Spleen (tissue), 13 donors: ENCODE measurements at places on chromosomes 13 and 19. TPM values are rescaled to one million over a fixed set of nuclear protein-coding genes. Genes with fewer than 3 reads are reported as not detected.
A peak's percentile ranks its signal among the peaks of the same experiment; 100 is the strongest.

- no peaks in the 10 kb centered on the region for H3K27me3 ChIP-seq
- DNase-seq = no peak
- H3K4me1 ChIP-seq = no peaks in the 10 kb centered on the region
- peaks cover 25% of the 10 kb centered on the region for H3K36me3 ChIP-seq
- no peak overlapping the region for H3K27ac ChIP-seq
- no peak overlapping the region for H3K4me3 ChIP-seq
Observed at GRCh38 chr13:51361106-51361505, 21.6 kb downstream of the SERPINE3 start.

DNA sequence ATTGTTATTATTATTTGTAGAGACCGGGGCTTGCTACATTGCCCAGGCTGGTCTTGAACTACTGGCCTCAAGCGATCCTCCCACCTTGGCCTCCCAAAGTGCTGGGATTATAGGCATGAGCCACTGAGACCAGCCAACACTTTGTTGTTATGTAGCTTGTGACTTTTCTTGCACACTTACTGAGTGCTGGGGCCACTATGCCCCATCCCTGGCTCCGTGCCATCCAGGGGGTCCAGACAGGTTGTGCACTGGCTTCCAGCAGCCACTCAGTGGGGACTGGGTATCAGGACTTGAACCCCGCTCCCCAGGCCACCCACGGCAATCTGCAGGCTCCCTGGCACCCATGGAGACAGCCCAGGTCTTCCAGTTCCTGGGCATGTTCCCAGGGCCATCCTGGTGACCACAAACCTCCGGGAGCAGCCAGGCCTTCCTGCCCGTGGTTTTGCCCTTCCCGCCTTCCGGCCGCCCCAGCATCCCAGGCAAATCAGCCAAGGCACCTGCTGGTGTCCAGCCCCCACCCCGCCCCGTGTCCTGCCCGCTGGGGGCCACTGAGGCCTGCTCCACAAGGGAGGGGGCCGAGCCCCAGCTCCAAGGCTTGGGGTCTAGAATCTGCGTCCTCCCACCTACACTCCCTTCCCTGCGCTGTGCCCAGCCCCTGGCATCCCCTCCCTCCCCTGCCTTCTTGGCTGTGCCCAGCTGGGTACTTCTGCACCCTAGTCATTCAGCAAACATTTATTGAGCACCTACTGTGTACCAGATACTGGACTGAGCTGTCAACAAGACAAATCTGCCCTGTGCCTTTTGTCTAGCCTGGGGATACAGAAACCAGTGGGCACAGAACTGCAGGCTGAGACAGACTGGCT lies 23.7 kb upstream of the SEMA6B start:
- peaks cover 82% of the 10 kb centered on the region for H3K27me3 ChIP-seq
- peak; percentile 80 for DNase-seq
- H3K4me3 ChIP-seq = no peak overlapping the region

GRCh38 chr19:4519521-4520277 lies 1.4 kb upstream of the PLIN4 start:
- no peaks in the 10 kb centered on the region for H3K27me3 ChIP-seq
- H3K4me3 ChIP-seq = no peak overlapping the region
- H3K27ac ChIP-seq = no peak overlapping the region
- no peak for DNase-seq
- H3K4me1 ChIP-seq = peaks cover 5% of the 10 kb centered on the region
- no peaks in the 10 kb centered on the region for H3K36me3 ChIP-seq

- H3K27ac ChIP-seq = no peak overlapping the region
- H3K36me3 ChIP-seq = no peaks in the 10 kb centered on the region
- H3K4me1 ChIP-seq = no peaks in the 10 kb centered on the region
Observed at GRCh38 chr13:26247608-26248007, 6.3 kb upstream of the CDK8 start.

- no peaks in the 10 kb centered on the region for H3K27me3 ChIP-seq
- H3K4me1 ChIP-seq = no peaks in the 10 kb centered on the region
- no peak overlapping the region for H3K4me3 ChIP-seq
- H3K36me3 ChIP-seq = no peaks in the 10 kb centered on the region
Observed at GRCh38 chr19:56253737-56254136, 18.8 kb upstream of the EDDM13 start.

DNA sequence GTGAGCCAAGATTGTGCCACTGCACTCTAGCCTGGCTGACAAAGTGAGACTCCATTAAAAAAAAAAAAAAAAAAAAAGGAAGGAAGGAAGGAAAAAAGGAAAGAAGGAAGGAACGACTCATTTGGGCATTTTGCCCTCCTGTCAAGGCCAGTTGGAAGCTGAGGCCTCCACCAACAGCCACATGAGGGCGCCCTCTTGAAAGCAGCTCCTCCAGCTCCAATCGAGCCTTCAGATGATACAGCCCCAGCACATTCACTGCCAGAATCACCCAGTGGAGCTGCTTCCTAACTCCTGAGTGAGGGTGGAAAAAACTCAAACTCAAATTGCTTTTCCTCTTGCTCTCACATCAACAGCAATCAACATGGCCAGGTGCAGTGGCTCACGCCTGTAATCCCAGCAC lies 40.9 kb downstream of the GNG7 start:
- H3K27me3 ChIP-seq = no peaks in the 10 kb centered on the region
- H3K36me3 ChIP-seq = no peaks in the 10 kb centered on the region
- DNase-seq = no peak
- H3K27ac ChIP-seq = no peak overlapping the region

DNA sequence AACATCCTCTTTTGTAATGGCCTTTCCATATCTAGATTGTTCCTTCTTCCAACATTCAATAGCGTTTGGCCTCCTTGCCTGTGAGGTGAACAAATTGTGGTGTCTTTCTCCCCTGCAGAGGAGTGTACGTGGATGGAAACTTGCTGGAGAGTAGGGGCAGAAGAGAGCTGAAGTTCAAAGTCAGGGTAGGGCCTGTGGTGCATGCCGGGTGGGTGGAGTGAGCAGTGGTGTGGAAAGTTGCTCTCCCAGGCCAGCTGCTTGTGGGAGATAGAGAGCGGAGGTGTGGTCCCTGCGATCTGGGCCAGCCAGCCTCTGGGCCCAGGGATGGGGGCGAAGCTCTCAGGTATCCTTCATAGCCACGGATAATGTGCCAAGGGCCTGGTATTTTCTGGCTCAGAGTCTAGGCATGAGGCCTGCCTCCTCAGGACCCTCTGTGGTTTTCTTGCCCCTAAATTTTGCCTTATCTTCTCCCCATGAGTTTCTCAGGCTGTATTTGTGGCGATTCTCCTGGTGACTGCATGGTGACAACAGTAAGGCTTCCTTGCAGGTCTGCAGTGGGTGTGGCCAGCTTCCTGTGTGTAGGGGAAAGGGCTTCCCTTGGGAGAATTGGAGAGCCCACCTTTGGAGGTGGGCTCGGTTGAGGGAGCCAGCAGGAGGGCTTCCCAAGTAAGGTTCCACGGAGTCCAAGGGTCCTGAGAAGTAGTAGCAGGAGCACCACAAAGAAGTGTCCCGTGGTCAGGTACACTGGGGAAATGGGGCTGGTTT lies 6.7 kb downstream of the RGCC start:
- DNase-seq = peak; percentile 80
- H3K4me1 ChIP-seq = peaks cover 26% of the 10 kb centered on the region
- peak overlapping the region; percentile 81 for H3K27ac ChIP-seq
- peaks cover 7% of the 10 kb centered on the region for H3K27me3 ChIP-seq

GRCh38 chr19:2047449-2048103 lies 3.5 kb downstream of the MKNK2 start:
- H3K27ac ChIP-seq = peak overlapping the region; percentile 98
- H3K4me1 ChIP-seq = peaks cover 84% of the 10 kb centered on the region
- H3K4me3 ChIP-seq = peak overlapping the region; percentile 99
- no peaks in the 10 kb centered on the region for H3K27me3 ChIP-seq

- no peak overlapping the region for H3K4me3 ChIP-seq
- H3K27ac ChIP-seq = no peak overlapping the region
- no peaks in the 10 kb centered on the region for H3K36me3 ChIP-seq
Observed at GRCh38 chr13:39968646-39969475, 313.4 kb downstream of the COG6 start.

DNA sequence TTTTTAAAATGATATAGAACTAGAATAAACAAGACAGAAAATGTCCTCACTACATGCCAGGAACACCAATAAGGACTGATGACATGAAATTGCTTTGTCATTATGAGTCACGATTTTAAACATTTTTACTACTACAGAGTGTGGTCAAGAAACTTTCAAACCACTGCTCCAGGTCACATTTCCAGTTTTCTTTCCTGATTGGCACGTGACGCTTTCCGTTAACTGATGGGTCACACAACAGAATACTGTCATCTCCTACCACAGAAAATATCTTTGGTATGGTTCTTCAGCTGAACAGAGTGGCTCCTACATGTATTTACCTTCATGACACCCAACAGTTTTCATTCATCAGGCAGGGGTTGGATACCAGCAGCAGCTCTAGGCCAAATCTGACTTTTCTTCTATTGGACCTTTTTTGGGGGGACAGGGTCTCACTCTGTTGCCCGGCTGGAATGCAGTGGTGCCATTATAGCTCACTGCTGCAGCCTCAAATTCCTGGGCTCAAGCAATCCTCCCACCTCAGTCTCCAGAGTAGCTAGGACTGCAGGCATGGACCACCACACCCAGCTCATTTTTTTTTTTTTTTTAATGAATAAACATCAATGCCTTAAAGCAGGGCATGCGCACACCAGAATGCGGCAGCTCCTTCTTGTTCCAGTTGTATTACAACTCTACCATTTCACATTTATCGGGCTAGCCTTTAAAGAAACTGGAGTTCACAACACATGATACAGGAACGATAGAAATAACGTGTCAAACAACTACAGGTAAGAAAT lies 147.4 kb downstream of the RNF17 start:
- H3K4me3 ChIP-seq = no peak overlapping the region
- no peak for DNase-seq
- peaks cover 6% of the 10 kb centered on the region for H3K36me3 ChIP-seq
- no peaks in the 10 kb centered on the region for H3K4me1 ChIP-seq

GRCh38 chr13:41413872-41414271 lies 43.5 kb upstream of the RGCC start:
- H3K27ac ChIP-seq = no peak overlapping the region
- no peak for DNase-seq
- H3K27me3 ChIP-seq = no peaks in the 10 kb centered on the region
- H3K4me1 ChIP-seq = no peaks in the 10 kb centered on the region
- no peak overlapping the region for H3K4me3 ChIP-seq

DNA sequence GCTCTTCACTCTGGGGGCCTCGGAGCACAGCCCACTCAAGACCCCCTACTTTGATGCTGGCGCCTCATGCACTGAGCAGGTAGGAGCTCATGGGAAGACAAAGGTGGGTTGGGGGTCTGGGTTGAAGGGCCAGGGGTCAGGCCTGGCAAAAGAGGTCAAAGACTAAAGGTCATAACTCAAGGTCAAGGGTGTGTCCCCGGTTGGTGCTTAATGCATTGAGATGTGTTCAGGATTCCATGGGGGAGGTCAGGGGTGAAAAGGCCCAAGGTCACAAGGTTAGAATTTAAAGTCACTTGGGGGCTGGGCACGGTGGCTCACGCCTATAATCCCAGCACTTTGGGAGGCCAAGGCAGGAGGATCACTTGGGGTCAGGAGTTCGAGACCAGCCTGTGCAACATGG lies 4.9 kb upstream of the TOMM40 start:
- H3K36me3 ChIP-seq = peaks cover 68% of the 10 kb centered on the region
- H3K27me3 ChIP-seq = no peaks in the 10 kb centered on the region
- DNase-seq = no peak
- H3K4me3 ChIP-seq = no peak overlapping the region
- H3K4me1 ChIP-seq = peaks cover 9% of the 10 kb centered on the region

GRCh38 chr13:100130092-100130491 lies 41.2 kb downstream of the PCCA start:
- H3K27me3 ChIP-seq = no peaks in the 10 kb centered on the region
- H3K27ac ChIP-seq = peak overlapping the region; percentile 21
- H3K4me3 ChIP-seq = no peak overlapping the region
- H3K4me1 ChIP-seq = peaks cover 9% of the 10 kb centered on the region
- DNase-seq = no peak
- no peaks in the 10 kb centered on the region for H3K36me3 ChIP-seq

DNA sequence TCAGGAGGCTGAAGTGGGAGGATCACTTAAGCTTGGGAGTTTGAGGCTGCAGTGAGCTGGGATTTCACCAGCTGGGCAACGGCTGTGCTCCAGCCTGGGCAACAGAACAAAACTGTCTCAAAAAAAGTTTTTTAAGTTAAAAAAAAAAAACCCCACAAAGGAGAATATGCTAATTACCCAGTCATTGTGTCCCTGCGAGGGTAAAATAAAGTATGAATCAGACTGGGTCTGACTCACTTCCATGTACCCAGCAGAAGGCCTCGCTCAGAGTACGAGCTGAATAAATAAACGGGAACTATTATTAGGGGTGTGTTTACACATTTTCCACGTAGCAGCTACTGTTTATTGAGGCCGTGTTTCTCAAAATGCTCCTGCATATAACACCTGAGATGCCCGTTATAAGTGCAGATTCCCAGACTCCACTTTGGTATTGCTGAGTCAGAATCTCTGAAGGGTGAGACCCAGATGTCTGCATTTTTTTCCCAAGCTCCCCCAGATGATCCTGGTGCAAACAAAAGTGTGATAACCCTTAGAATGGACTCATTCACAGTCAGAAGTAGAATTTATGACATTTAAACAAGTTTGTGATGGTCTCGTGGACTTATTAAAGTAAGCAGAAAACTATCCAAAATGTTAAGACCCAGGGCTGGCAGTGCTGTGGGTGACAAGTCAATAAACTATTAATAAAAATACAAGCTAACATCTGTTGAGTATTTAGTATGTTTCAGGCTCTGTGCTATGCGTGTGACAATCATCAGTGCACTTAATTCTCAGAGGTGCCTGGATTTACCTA lies 28.2 kb downstream of the KCNC3 start:
- no peaks in the 10 kb centered on the region for H3K27me3 ChIP-seq
- no peaks in the 10 kb centered on the region for H3K4me1 ChIP-seq
- H3K4me3 ChIP-seq = no peak overlapping the region

DNA sequence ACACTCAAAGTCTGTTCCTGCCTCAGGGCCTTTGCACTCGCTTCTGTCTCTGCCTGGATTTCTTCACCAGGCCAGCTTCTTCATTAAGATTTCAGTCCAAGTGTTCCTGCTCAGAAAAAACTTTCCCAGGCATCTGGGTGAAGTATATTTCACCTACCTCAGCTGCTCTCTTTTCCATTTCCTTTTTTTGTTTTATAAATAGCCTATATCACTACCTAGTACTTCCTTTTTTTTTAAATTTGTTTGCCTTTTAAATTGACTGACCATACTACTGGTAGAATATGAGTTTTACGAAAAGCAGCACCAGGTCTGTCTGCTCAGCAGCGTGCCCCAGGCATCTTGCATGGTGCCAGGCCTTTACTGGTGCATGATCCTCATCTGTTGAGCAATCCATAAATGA lies 1064.4 kb downstream of the UQCRFS1 start:
- H3K4me1 ChIP-seq = no peaks in the 10 kb centered on the region
- H3K27ac ChIP-seq = no peak overlapping the region
- no peaks in the 10 kb centered on the region for H3K36me3 ChIP-seq
- no peaks in the 10 kb centered on the region for H3K27me3 ChIP-seq
- no peak overlapping the region for H3K4me3 ChIP-seq

Gene OLFM2
- polyA plus RNA-seq = 1.5 TPM

Gene OXGR1
- polyA plus RNA-seq = 0.32 TPM

Gene PNMA8C
- not detected for polyA plus RNA-seq

Gene ZNF682
- 7.3 TPM for polyA plus RNA-seq

Gene BEST2
- polyA plus RNA-seq = not detected

Gene ZNF296
- polyA plus RNA-seq = 7.3 TPM

Gene NACC1
- polyA plus RNA-seq = 32.8 TPM

Gene LRRC63
- 0.04 TPM for polyA plus RNA-seq
